Activated CD8-positive, alpha-beta memory T cell treated with anti-CD3 and anti-CD28 coated beads, Interleukin-2, amount 50 U/mL, for 48 hours (primary cell): ENCODE measurements at places on chromosomes 3 and 15.

DNA sequence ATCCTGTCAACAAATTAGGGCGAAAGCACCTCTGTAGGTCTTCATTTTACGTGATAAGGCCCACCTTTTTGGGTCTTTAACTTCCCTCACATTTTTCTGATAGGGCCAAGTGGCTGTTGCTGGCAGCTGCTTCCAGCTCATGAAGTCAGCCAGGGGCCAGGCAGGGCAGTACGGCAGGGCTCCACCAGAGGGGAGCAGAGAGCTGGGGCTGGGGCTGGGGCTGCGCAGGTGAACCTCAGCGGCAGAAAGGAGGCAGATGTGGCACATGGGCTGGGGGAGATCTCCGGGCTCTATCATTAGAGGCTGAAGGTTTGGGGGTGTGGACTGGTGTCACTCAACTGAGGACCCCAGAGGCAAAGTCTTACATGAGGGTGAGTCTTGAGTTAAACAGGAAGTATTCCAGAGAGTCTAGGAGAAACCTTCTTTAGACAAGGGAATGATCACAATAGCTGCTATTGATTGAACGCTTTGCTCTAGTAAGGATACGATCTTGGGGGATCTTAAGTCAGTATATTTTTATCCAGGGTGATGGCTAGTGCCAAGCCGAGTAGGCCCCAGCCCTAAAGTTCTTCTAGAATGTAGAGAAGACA lies 62.8 kb upstream of the MEX3B start:
- peak; percentile 89 for DNase-seq

GRCh38 chr15:50190166-50190570 lies 8.2 kb downstream of the SLC27A2 start:
- DNase-seq = no peak

DNA sequence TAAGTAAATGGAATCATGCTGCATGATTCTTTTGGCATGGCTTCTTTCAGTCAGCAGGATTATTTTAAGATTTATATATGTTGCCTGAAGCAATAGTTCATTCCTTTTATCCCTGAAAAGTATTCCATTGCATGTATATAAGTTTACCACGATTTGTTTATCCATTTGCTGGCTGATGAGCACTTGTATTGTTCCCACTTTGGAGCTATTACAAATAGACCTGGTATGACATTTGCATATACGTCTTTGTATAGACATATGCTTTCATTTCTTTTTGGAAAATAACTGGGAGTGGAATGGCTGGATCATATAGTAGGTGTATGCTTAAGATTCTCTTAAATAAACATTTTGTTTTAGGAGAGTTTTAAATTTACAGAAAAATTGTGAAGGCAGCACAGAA lies 79.3 kb upstream of the CBLB start:
- no peak for DNase-seq

- no peak for DNase-seq
Measured at GRCh38 chr3:153619268-153619667, 457.2 kb downstream of the RAP2B start.

- no peak for DNase-seq
Measured at GRCh38 chr3:132332508-132332907, 15.3 kb downstream of the ACP3 start.

- no peak for DNase-seq
Measured at GRCh38 chr3:57864853-57865252, 108.7 kb downstream of the SLMAP start.

DNA sequence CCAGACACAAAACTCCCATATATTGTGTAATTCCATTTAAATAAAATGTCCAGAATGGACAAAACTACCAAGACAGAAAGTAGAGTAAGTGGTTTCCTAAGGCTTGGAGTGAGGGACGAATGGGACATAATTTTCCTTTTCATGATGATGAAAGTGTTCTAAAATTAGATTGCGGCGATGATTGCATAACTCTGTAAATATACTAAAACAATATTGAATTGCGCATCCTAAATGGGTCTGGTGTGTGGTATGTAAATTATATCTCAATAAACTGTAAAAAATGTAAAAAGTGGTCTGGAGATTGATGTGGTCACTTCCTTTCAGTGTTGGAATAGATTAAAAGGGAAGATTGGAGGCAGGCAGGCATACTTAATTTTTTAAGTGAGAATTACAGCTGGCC lies 105.9 kb upstream of the KCNAB1 start:
- DNase-seq = no peak

DNA sequence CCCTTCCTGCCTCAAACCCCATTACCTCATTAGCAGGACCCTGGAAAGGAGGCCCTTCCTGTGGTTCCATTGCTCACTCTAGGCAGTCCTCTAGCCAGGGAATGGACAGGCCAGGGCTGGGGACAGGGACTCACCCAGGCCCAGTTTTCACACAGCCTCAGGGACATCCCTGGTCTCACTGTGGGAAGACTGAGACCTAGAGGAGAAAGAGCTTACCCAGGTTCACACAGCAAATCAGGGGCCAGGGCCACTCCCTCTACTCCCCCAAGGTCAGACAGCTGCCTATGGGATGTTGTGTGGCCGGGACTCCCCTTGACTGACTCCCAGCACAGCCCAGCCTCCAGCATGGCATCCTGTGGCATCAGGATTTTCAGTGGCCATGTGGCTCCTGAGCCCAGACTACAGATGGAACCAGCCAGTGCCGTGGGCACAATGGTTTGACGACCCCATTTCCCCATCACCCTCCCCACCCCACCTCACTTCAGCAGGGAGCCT lies 49.3 kb downstream of the ADAMTS7 start:
- no peak for DNase-seq

- no peak for DNase-seq
Measured at GRCh38 chr3:146154995-146155394, 6.0 kb downstream of the PLOD2 start.

GRCh38 chr3:56253941-56254665 lies 214.2 kb downstream of the ERC2 start:
- no peak for DNase-seq

GRCh38 chr15:76340198-76340802 lies 3.7 kb downstream of the ISL2 start:
- peak; percentile 72 for DNase-seq

DNA sequence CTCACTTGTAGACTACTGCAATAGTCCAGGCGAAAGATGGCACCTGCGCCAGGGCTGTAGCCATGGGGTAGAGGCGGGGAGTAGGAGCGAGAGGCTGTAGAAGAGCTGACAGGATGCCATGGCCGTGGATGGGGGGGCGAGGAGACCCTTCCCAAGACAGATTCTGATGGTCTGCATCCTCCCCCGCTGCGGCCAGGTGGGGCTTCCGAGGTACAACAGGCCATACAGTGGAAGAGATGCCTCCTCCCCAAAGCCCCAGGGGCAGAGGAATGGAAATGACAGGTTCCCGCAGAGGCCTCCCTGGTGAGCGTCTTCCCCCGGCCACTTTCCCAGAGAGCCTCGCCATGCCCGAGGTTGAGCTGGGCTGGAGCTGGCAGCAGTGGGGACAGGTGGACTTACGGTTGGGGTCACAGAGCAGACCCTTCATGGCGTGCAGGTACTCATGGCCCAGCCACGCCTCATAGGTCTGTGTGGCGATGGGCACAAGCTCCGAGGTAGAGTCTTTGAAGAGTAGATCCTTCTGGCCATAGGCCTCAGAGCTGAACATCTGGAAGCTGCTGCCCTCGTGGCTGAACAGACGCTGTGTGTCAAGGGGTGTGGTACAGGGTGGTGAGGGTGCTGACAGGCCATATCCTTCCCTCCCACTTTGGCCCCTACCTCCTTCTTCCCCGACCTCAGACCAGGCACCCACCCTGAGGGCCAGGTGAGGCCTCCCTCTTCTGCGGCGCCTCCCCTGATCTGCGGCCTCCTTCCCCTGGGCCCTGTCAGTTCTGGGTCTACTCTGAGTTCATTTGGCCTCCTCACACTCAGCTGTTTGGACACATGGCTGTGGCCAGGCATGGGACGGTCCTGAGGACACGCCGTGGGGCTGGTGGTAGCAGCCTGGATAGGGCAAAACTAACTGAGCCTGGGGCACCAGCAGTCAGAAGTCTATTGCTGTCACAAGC lies 13.6 kb downstream of the MELTF start:
- no peak for DNase-seq

GRCh38 chr3:187401856-187402255 lies 33.7 kb downstream of the RTP4 start:
- DNase-seq = no peak

GRCh38 chr15:31802761-31803160 lies 227.6 kb upstream of the CHRNA7 start:
- DNase-seq = peak; percentile 7

DNA sequence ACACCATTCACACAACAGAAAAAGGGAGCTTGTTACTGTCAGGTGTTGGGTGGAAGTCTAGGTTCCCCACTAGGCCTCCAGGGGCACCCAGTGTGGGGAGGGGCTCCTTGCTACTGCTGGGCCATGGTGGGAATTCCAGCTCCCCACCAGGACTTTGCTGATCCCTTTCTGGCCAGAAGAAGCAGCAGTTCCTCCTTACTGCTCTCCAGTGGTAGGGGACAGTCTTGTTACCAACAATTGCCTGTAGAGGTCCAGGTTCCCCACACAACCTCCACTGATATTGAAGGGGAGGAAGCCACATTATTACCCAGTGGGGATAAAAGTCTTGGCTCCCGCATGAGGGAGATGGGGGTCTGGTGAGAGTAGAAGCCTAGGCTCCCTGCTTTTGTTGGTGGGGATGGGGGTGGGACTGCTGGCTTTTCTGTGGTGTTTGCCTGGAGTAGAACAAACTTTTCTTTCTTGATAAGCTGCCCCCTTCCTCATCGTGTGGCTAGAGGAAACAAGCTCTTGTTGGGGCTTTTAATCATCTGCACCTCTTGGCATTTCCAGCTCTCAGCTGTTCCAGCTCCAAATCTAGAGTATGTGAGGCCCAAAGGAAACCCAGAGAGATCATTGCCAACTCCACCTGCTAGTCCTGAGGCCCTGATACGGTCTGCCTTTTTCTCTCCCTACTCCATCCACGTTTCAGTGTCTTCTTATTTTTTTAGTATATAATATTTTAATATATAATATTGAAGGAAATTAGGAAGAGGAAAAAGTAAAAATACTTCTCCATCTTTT lies 824.2 kb downstream of the AGBL1 start:
- DNase-seq = no peak

GRCh38 chr3:34374521-34374920 lies 576.1 kb downstream of the PDCD6IP start:
- no peak for DNase-seq

DNA sequence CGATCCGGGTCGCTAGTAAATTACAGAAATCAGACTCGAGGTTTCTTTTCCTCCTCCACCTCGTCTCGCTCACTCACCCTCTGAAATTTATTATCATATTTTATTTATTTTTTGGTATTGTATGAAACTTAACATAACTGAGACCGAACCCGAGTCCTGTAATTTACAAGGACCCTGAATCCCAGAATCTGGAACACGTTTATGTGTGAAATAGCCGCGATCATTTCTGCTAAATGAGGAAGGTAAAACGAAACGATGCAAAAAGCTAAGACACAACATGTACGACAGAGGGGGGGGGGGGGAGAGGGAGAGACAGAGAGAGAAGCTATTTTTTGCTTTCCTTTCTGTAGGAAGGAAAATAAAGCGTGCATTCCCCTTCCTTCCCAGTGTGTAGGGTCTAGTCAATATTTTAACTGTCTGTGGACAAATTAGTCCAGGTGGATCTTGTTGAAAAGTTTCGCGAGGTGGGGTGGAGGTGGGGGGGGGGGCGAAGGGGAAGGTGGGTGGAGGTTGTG lies 1.6 kb downstream of the BBX start:
- DNase-seq = no peak
